Gastrocnemius medialis (tissue), 4 donors: ENCODE measurements at places on chromosomes 12 and 14. TPM values are rescaled to one million over a fixed set of nuclear protein-coding genes. Genes with fewer than 3 reads are reported as not detected.

- H3K36me3 ChIP-seq = no peaks in the 10 kb centered on the region
- no peaks in the 10 kb centered on the region for H3K27me3 ChIP-seq
- H3K27ac ChIP-seq = no peak overlapping the region
- H3K4me3 ChIP-seq = no peak overlapping the region
Measured at GRCh38 chr14:65566820-65567522, 154.4 kb downstream of the FUT8 start.

DNA sequence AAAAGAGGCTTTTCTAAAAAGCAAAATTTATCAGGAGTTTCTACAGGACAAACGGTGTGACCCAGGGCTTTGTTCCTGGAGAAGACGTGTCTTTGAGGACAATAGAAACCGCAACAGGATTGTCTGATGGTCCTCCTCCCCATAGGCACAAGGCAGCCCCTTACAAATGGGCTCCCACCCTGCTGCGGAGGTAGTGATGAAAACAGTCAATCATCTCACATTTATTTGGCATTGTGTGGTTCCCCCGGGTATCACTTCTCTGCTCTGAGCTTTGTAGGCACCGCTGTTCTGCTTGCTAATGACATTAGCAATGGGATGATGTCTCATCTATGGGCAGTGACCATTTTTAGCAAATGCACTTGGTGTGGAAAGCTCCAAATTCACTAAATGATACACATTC is 155.5 kb upstream of the TMPO start:
- H3K4me3 ChIP-seq = no peak overlapping the region
- no peaks in the 10 kb centered on the region for H3K36me3 ChIP-seq
- H3K27me3 ChIP-seq = no peaks in the 10 kb centered on the region
- H3K27ac ChIP-seq = no peak overlapping the region
- no peaks in the 10 kb centered on the region for H3K4me1 ChIP-seq

RD3L gene
- total RNA-seq = not detected

GRCh38 chr14:92314182-92314581 is 8.8 kb upstream of the SLC24A4 start:
- H3K4me1 ChIP-seq = peaks cover 25% of the 10 kb centered on the region
- H3K4me3 ChIP-seq = no peak overlapping the region
- no peaks in the 10 kb centered on the region for H3K27me3 ChIP-seq

- H3K36me3 ChIP-seq = no peaks in the 10 kb centered on the region
- H3K27me3 ChIP-seq = no peaks in the 10 kb centered on the region
- DNase-seq = no peak
- peaks cover 16% of the 10 kb centered on the region for H3K4me1 ChIP-seq
- no peak overlapping the region for H3K4me3 ChIP-seq
Measured at GRCh38 chr12:92075425-92075914, 70.2 kb downstream of the BTG1 start.

- no peaks in the 10 kb centered on the region for H3K27me3 ChIP-seq
- no peak for DNase-seq
- no peak overlapping the region for H3K27ac ChIP-seq
- no peaks in the 10 kb centered on the region for H3K36me3 ChIP-seq
- no peaks in the 10 kb centered on the region for H3K4me1 ChIP-seq
Measured at GRCh38 chr12:39538679-39539104, 80.9 kb downstream of the ABCD2 start.

- H3K27me3 ChIP-seq = no peaks in the 10 kb centered on the region
Measured at GRCh38 chr14:61530296-61530695, 165.0 kb upstream of the HIF1A start.

DNA sequence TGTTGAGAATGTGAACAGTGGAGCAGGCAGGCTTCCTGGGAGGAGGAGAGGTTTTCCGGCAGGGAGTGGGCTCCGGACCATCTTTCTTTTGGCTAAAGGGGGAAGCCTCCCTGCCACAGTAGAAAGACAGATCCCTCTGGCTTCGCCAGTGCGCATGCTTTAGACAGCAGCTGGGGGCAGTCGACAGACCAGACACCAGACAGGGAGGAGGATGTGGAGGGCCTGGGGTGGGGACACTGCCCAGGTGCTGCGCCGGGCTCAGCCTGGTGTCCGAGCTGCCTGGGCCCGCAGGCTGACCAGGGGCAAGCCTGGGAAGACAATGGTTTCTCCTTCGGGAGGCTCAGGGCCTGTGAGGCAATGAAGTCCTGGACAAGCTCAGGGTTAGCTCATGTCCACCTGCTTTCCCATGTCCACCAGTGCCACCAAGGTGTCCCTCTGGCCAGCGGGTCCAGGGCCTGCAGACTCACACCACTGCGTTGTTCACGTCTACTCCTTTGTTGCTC is 67.3 kb downstream of the PRIMA1 start:
- H3K27ac ChIP-seq = no peak overlapping the region
- H3K27me3 ChIP-seq = no peaks in the 10 kb centered on the region
- H3K4me1 ChIP-seq = no peaks in the 10 kb centered on the region
- H3K36me3 ChIP-seq = no peaks in the 10 kb centered on the region

PMCH gene
- total RNA-seq = not detected

DNA sequence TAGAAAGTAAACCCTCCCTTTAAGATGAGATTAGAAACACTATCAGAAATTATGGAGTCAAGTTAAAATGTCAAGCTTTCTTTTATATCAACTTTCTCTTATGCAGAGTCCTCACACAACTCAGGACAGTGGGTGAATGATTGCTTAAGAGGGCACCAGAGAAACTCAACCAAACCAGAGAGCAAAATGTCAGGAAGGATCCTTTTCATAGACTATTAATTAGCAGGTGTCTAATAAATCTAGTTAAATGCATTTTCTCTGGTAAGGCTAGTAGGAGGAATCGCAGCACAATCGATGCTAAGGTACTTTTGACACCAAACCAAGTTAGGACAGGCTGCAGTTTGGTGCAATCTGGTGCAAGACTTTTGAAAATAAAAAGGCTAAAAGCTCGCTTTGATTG is 614.7 kb upstream of the FOXG1 start:
- no peak overlapping the region for H3K4me3 ChIP-seq
- H3K27me3 ChIP-seq = no peaks in the 10 kb centered on the region
- no peak overlapping the region for H3K27ac ChIP-seq

COX8C gene
- not detected for total RNA-seq

ARHGAP5 gene
- total RNA-seq = 76.9 TPM

CFAP54 gene
- not detected for total RNA-seq

GRCh38 chr14:72525087-72525915 is 368.6 kb downstream of the DPF3 start:
- no peak overlapping the region for H3K27ac ChIP-seq
- no peak for DNase-seq
- no peaks in the 10 kb centered on the region for H3K36me3 ChIP-seq
- no peaks in the 10 kb centered on the region for H3K27me3 ChIP-seq
- no peaks in the 10 kb centered on the region for H3K4me1 ChIP-seq

DNA sequence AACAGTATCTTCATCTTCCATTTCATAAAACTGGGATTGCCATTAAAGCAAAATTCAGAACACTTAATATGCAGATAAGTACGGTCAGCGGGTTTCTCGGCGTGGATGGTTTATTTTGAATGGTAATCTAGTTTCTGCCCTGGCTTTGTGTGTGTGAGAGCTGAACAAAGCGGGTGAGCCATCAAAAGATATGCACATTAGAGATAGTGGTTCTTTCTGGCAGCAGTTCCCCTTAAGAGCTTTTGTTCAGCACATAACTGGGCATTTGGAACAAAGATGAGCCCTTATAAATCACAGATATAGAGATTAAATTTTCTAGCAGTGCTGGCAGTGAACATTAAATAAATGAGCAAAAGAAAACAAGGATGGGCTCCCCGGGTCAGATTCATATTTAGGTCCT is 207.5 kb downstream of the CALM1 start:
- H3K27me3 ChIP-seq = no peaks in the 10 kb centered on the region
- H3K36me3 ChIP-seq = no peaks in the 10 kb centered on the region
- H3K27ac ChIP-seq = no peak overlapping the region
- peaks cover 34% of the 10 kb centered on the region for H3K4me1 ChIP-seq
- H3K4me3 ChIP-seq = no peak overlapping the region

CLEC7A gene
- total RNA-seq = 3.0 TPM

DNA sequence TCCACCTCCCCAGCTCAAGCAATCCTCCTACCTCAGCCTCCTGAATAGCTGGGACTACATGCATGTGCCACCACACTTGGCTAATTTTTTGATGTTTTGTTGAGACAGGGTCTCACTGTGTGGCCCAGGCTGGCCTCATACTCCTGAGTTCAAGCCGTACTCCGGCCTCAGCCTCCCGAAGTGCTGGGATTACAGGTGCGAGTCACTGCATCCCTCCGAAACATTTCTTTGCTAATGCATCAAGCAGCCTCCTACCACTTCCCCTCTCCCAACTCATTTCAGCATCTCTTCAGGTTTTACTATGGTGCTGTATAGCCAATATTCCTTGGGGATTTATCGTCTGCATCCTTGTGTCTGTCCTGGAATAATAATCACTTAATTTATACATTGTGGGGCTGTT is 2.3 kb upstream of the SLC22A17 start:
- no peak for DNase-seq
- no peak overlapping the region for H3K4me3 ChIP-seq
- H3K27ac ChIP-seq = no peak overlapping the region
- peaks cover 27% of the 10 kb centered on the region for H3K27me3 ChIP-seq
- H3K36me3 ChIP-seq = no peaks in the 10 kb centered on the region
- H3K4me1 ChIP-seq = no peaks in the 10 kb centered on the region

DNA sequence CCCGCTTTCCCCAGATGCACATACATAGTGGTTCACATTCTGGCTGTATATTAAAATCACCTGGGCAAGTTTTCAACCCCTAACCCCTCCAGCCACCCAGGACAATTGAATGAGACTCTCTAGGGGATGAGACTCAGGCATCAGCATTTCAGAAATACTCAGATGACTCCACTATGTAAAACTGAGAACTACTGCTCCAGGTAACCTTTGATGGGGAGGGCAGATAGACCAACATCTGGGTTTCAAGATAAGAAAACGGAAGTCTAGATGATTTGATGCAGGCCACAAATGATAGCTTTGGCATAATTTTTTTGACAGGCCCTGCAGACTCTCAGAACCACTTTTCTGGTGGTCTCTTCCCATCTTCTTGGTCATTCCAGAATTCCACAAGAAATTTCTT is 341.1 kb downstream of the EMP1 start:
- no peaks in the 10 kb centered on the region for H3K27me3 ChIP-seq
- no peaks in the 10 kb centered on the region for H3K36me3 ChIP-seq
- DNase-seq = no peak
- H3K4me3 ChIP-seq = no peak overlapping the region
- H3K27ac ChIP-seq = no peak overlapping the region
- no peaks in the 10 kb centered on the region for H3K4me1 ChIP-seq

DNA sequence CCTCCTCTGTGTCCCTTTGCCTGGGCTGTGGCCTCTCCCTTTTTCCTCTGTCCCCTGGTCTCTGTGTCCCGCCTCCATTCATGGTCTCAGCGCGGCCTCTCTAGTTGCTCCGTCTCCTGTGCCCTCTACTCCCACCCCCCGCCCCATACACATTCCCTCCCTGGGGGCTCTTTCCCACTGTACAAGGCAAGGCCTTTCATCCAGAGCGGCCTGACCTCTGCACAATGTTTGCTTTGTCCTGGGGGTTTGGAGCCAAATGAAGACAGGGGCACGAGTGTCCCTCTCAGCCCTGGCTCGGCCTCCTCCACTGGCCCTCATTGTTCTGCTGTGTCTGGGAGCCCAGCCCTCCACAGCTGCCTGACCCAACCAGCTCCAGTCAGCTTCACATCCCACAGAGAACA is 678.6 kb downstream of the BCL11B start:
- H3K4me1 ChIP-seq = no peaks in the 10 kb centered on the region
- no peaks in the 10 kb centered on the region for H3K36me3 ChIP-seq
- H3K4me3 ChIP-seq = no peak overlapping the region
- no peak overlapping the region for H3K27ac ChIP-seq
- H3K27me3 ChIP-seq = no peaks in the 10 kb centered on the region

GRCh38 chr12:107522692-107523477 is 162.7 kb upstream of the PWP1 start:
- DNase-seq = no peak
- H3K36me3 ChIP-seq = no peaks in the 10 kb centered on the region
- H3K4me3 ChIP-seq = no peak overlapping the region
- no peaks in the 10 kb centered on the region for H3K4me1 ChIP-seq
- no peak overlapping the region for H3K27ac ChIP-seq
- H3K27me3 ChIP-seq = no peaks in the 10 kb centered on the region
